Fibroblast of villous mesenchyme (primary cell): ENCODE measurements at places on chromosomes 11 and 22. TPM values are rescaled to one million over a fixed set of nuclear protein-coding genes. Genes with fewer than 3 reads are reported as not detected.

- DNase-seq = no peak
These were observed 40.8 kb downstream of the PLEKHA7 start for GRCh38 chr11:16973338-16973964.

The INSC gene
- under 0.01 and 0.32 TPM in 2 replicates for total RNA-seq

The GPR83 gene
- under 0.01 TPM in 1 of 2 replicates, not detected in the other for total RNA-seq

- no peak for DNase-seq
These were observed 62.8 kb downstream of the DDX10 start for GRCh38 chr11:108727665-108728064.

- DNase-seq = no peak
These were observed 73.4 kb downstream of the NCAPD3 start for GRCh38 chr11:134150195-134150903.

DNA sequence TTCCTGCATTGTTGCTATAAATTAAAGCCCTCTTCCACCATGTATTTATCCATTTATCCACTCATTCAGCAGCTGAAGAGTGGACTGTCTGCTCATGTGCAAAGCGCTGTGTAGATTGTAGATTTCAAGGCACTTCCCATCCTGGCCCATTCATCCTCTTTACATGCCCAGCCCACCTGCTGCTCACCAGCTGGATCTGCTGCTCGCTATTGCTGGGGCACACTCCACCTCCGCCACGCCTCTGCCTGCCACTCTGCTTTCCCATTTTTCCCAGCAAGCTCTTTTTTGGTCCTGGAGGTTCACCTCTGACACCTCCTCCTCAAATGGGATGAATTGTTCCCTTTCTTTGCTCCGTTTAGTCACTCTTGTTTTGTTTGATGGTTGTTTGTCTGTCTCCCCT lies 48.3 kb downstream of the CEP164 start:
- no peak for DNase-seq

DNA sequence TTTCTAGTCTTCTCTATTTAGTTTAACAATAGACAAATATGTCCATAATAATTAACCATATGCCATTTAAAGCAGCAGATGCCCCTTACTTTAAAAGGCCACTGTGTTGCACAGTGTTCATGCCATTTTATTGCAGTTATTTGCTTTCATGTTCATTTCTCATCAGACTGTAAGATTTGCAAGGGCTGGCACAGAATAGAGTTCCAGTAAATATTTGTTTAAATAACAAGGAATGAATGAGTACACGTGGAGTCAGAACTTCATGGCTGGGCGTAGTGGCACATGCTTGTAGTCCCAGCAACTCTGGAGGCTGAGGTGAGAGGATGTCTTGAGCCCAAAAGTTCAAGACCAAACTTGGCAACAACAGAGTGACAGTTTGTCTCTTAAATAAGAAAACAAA lies 1228.6 kb downstream of the LRRC4C start:
- no peak for DNase-seq
